ENCODE measurements at places on chromosomes 1 and 21.

DNA sequence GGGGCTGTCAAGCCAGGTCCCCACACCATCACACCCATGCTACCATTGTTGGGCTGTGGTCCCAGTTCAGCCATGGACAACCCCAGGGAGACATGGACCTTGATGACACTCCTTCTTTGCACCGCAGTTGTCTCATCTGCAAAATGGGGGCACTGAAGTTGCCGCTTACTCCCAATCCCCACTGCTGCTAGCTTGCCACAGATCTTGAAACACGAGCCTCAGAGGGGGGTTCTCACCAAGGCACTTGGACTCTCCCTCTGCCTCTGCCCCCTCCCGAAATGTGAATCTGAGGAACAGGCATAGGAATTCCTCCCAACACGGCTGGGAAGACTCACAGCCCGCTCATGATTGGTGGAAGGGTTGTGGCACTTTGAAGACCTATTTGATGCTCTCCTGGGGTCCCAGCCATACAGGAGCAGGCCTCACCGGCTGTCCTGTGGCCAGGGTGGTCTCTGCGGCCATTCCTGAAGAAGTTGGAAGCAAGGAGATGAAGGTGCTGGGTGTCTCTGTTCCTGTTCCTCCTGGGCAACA is 31.1 kb downstream of the RUNX3 start:
- no peak for DNase-seq

GRCh38 chr1:94316836-94317789 is 79.7 kb upstream of the ARHGAP29 start:
- no peak for DNase-seq

DNA sequence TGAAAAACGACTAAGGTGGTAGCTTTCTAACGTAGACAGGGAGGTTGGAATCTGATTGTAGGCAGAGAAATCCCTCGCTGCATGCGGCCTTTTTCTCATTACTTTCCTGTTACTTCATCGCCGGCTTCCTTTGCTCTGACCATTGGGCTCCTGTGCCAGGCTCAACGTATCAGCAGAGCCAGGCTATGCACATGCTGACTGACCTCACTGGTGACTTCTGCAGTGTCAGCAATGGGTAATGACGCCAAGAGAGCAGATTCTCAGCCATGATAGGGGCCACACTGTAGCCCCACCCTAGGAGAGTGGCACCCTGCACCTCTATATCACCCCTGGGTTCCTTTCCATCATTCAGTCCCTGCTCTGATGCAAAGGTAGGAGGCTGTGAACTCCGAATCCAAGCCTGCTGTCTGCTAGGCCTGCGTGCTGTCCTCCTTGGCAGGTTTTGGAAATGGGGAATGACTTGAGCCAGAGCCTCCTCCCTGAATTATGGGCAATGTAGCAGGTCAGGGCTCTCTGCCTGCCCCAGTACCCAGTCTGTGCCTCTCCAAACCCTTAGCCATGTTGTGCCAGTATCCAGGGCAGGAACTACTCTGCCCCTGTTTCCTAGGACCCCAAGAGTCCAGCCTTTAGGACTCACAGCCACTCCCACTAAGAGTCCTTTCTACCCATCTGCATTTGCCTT is 11.4 kb downstream of the PPFIA4 start:
- no peak for DNase-seq

DNA sequence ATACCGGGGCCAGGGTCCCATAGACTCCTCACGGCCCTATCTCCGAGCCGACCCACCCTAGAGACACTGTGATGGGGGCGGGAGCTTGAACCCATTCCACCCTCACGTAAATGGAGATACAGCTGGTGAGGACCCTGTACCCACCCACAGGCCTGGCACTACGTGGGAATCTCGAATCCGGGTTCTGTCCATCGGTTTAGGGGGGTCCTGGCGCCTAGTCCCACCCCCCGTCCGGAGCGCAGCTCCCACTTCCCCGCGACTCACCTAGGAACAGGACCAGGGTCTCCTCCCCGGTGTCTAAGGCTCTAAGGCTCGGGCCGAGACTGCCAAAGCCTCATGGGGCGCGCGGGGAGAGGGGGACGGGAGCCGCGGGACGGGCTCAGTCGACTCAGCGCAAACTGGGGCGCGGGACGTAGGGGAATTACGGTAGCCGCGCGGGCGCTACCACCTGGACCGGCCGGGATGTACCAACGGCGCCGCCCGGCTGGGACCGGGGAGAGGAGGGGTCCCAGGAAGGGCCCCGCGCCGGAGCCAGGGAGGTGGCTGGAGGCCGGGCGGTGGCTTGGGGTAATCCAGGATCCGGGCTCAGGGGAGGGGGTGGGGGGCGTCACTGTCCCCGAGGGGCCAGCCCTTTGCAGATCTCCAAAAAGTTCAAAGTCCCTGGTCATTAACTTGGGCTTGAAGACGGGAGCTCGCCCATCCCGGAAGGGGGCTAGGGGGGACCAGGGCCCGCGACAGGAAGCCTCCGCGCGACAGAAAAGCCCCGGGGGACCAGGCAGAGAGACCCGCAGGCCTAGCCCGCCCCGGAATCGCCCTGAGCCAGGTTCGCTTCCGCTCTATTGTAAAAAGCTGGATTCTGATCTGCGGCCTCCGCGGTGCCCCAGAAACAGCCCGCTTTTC is 1.0 kb downstream of the PLEKHG5 start:
- DNase-seq, result no peak

DNA sequence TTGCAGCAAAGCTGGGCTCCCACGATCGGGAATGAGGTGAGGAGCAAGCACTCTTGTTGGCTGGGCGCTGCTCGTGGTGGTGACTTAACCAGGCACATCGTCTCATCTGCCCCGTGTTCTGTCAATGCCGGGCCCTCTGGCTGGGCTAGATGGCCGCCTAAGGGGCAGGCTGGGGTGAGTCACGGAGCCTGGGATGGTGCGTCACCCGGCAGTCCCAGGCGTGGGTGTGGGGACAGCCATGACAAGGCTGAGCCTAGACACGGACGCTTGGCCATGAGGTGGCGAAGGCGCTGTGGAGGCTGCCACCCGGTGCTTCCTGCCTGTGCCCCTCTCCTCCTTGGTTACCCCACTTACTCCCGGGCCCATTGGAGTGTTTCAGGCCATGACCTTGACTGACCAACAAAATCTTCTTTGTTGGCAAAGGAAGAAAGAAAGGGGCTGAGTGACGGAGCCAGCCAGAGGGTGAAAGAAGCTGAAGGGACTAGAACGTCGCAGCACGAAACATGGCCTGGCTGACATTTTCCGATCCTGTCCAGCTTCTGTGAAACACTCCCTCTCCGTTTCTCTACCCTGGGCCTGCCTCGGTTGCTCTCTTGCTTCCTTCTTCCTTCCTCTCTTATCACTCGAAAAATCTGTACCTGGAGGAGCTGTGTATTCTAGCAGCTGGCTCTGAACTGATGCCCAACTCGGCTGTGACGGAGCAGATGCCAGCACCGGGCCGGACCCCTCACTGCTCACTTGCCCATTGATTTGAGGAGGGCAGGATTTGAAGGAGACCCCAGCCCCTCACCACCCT is 596 bp downstream of the CD247 start:
- no peak for DNase-seq

DNA sequence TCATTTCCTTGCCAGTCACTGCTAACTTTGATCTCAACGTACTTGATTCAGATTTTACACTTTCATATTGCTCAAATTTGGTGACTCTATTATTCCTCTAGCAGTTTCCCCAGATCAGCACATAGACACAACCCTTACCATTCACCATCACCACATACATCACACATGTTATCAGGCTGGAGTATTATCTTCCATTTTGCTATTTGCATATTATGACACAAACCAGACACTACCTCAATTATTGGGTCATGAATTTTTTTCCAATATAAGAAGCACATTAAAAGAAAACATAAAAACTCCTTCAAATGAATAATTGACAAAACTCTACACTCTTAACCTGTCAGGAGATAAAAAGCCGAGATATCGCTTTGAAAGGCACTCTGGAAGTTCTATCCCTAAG is 1166.7 kb upstream of the B3GALT2 start:
- DNase-seq, result no peak

GRCh38 chr1:1400576-1401456 is 1.7 kb upstream of the CCNL2 start:
- no peak for DNase-seq

GRCh38 chr1:109186733-109187086 is 27.0 kb upstream of the SARS1 start:
- DNase-seq, result no peak

- DNase-seq, result no peak
Observed at GRCh38 chr1:4076346-4076745, 176.3 kb upstream of the C1orf174 start.

DNA sequence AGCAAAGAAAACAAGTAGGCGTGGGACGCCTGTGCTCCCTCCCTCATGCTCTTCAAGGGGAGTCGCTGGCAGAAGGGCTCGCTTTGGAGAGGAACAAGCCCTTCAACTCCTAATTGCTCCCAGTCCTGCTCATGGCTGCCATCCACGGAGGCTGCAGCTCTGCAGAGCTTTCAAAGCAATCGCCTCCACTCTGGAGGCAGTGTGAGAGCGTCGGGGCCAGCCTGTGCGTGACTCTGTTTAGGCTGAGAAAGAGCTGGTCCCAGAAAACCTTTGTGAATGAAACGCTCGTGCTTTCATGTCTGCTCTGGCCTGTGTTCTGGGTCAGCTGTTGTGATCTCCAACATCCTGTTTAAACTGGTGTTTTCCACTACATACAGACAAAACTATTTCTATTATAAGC is 23.9 kb upstream of the RUNX1 start:
- DNase-seq, result no peak

DNA sequence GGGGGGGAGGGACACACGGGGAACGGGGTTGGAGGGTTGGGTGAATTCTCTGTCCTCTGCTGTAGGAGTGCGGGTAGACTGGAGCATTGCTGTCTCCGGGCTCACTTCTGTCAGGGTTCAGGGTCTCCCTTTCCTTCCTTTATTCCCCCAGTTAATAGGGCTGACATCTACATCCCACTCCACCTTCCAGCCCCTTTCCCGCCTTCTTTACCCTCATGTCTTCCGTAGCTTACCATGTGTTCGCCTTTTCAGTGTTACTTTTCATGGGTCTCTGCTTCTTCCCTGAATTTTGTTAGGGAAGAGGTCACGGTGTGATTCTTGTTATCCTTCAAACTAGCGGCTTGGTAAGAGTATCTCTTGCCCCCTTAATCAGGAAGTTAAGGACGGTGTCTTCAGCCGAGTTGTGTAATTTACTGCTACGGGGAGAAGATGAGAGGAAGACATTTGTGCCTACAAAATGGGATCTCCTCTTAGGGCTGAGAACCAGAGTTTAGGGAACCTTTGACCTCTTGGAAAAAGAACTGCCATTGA is 917 bp downstream of the RAP1A start:
- DNase-seq, result no peak

DNA sequence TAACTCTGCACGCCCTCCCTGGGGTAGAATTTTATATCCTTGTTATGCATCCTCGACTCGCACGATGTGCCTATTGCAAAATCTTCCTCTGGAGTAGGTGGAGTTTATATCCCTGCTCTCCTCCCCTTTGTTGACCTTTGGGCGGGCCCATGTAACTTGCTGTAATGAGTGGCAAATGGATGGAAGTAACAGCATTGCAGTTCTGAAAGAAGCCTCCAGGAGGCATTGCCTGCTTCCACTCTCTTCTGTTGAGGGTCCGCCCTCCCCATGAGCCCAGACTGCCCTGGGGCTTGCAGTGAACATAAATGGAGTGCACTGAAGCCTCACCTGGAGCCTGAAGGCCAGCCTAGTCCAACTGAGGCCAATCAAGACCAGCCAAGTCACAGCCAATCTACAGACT is 62.2 kb upstream of the GRIK3 start:
- DNase-seq, result no peak

GRCh38 chr1:101178688-101179491 is 57.9 kb upstream of the S1PR1 start:
- no peak for DNase-seq

DNA sequence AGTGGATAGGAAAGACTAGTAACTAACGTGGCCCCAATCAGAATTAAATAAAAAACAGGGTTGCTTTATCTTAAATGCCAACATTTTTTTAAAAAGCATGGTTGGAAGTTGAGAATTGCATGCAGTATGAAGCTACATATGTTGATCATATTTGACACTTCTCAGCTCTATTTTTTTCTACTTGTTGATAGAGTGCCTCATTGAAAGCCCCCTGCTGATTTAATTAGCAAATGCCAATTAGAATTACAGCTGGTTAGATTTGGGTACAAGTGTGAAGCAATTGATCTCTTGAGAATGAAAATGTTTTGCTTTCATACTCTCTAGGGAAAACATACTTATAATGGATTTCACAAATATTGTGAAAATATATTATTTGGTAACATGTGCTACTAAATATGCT is 40.5 kb downstream of the CHD1L start:
- no peak for DNase-seq

DNA sequence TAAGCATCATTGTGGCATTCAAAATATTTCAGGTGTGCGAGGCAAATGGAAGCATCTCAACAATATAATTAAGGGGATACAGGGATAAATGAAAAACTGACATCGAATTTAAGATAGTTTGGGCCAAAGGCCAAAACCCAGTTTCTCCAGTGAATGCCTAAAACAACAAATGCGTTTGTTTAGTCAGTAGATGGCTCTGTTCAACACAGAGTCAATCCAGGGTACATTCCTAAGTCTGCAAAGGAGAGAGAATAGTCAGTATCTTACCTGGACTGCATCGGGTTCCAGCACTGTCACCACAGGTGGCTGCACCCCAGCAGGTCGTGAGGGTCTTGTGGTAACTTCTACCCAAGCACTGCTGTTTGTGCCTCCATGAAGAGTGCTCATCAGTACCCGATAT is 321.1 kb downstream of the KCTD3 start:
- DNase-seq, result no peak

DNA sequence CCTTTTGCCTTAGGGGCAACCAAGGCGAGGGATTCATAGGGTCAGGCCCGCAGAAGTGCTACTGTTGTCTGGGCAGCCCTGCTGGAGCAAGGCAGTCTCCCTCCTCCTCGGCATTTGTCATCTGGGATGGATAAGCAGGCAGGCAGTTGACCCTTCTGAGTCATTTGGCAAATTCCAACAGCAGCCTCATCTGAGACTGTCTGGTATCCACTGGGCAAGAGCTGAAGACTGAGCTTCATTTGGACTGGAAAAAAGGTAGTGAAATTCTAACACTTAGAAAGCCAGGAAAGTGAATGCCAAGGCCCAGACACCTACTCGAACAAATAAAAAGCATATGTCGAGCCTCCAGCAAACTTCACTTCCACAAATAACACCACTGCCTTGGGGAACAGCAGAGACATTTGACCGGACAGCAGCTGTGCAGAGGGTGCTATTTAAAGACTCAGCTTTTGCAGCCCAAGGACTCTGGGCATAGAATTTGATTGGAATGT is 4.0 kb upstream of the ZBTB40 start:
- DNase-seq, result no peak
